Fibroblast of skin of right quadriceps (primary cell): ENCODE measurements at places on chromosomes 6 and 20.

DNA sequence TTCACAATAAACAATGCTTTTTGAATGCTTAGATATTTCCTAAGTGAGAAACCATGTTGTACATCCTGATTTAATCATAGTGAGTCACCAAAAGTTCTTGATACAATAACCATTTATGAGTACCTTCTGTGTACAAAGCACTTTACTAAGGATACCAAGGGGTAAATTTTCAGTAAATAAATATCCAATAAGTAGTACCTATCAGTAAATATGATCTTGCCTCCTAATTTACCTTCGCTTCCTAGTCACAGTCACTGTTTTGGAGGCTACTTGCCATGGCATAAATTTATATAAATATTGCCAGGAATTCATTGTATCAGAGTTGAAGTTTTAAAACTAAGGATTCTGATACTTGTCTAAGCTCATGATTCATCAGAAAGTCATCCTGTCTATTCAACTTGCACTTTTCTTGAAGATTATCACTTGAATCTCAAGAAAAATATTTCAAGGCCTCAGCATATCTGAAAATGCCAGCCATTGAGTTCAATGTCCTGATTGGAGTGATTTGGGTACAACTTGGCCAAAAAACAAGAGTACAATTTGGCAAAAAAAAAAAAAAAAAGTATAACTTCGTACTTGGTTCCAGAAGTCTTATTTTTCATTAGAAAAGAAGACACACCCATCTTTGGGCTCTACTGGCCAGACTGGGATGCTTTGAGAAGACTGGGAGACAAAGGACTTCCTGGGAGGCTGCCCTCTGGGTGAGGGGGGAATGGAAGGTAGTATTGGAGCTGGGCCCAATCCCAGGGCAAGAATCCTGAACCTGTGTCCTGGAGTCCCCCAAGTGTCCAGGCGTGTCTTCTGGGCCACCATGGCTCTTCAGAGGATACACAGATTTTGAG, 32.8 kb downstream of the RAB22A start:
- DNase-seq = peak; percentile 72

GRCh38 chr6:151534576-151534975, 40.8 kb downstream of the CCDC170 start:
- DNase-seq = peak; percentile 50

- DNase-seq = peak; percentile 99
These were observed 23.2 kb upstream of the FAM50B start for GRCh38 chr6:3825851-3826581.

DNA sequence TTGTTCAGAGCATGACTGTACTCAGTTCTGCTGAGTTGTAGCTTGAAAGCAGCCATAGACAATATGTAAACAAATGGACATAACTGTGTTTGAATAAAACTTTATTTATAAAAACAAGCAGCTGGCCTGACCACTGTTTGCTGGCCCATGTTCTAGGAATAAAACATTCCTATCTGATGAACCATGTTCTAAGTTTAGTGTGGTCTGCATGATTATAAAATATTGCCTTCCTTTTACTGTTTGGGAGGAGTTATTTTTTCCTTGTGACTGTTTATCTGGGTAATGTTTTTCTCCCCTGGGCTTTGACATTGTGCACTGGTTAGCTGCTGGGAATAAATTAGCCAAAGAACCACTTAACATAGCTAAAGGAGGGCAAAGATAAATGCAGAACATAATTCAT, 55.1 kb downstream of the CDS2 start:
- DNase-seq = peak; percentile 57

GRCh38 chr6:156174031-156174890, 602.9 kb upstream of the ARID1B start:
- DNase-seq = no peak

DNA sequence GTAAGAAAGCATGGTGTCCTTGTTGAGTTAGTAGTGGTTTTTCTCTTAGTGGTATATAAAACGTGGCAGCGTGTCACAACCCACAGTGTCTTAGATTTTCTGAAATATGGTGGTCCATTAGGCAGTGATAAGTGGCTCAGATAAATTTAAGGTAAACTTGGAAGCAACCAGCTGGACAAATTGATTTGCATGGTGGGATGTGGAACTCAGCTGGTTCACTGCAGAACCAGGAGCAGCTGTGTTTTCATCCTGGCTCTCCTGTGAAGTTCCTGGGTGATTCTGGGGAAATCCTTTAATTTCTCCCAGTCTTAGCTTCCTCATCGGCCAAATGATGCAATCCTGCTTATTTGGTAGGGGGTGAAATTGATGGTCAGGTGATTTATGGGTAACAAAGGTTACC, 32.9 kb upstream of the EEF1E1 start:
- DNase-seq = no peak

DNA sequence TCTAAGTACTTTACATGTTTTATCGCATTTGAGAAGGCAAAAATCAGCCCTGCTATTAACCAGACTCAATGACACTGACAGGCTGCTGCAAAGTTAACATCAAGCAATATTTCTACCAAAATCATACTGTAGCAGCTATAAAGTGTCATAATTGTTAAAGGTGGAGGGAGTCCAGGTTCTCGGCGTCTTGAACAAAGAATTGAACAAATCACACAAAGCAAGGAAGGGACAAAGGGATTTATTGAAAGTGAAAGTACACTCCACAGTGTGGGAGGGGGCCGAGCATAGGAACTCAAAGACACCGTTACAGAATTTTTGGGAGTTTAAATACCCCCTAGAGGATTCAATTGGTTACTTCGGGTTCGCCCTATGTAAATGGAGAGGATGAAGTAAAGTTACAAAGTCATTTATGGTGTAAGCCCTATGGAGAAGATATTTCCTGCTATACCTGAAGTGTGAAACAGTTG, 12.9 kb upstream of the ZNF391 start:
- DNase-seq = peak; percentile 4
